ENCODE measurements at places on chromosomes 11 and 22.

DNA sequence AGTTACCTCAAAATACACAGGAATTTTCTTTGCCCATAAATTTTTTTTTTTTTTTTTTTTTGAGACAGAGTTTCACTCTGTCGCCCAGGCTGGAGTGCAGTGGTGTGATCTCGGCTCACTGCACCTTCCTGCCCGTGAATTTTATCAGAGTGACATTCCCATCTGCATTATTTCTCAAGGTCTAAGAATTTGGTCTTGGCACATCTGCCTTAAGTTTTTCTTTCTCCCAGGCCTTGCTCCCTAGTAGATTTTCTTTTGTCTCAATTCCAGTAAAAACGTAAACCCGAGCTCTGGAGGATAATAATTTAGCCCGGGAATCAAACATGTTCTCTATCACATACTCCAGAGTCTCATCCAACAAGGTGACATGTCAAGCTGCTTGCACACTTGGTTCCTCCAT, 12.4 kb downstream of the TRIM6 start:
- DNase-seq = no peak

GRCh38 chr11:121048464-121049233, 24.7 kb downstream of the TBCEL start:
- DNase-seq = no peak

- no peak for DNase-seq
Observed at GRCh38 chr11:2196970-2197770, 25.6 kb upstream of the TH start.

GRCh38 chr22:27987557-27987956, 68.5 kb upstream of the PITPNB start:
- DNase-seq = no peak

DNA sequence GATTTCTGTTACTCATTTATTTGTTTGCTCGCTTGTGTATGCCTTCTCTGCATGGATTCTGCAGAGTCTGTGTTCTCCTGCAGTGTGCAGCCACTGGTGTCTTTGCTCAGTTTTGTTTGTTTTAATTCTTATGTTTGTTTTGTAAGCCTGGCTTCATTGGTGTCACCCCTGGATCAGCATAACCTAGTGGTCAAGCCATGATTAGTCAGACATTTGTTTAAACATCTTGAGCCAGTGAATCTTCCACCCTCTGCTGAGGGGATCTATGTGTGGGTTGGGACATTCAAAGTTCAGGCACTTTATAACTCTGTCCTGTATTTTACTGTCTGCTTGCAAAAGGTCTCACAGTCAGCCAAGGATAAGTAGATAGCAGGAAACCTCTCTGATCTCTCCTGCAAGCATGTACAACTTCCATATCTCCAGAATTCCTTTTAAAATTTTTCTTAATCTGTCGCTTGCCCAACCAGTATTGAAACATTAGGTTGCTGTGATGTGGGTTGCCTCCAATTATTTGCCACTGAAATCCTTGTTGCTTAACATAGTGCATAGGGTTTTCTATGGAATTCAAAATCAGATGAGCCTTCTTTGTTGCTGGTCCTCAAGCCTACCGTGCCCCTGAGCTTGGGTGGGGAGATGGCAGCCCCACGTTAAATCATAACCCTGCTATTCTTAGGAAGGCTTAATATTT, 86.8 kb downstream of the KCNQ1OT1 start:
- DNase-seq = no peak

DNA sequence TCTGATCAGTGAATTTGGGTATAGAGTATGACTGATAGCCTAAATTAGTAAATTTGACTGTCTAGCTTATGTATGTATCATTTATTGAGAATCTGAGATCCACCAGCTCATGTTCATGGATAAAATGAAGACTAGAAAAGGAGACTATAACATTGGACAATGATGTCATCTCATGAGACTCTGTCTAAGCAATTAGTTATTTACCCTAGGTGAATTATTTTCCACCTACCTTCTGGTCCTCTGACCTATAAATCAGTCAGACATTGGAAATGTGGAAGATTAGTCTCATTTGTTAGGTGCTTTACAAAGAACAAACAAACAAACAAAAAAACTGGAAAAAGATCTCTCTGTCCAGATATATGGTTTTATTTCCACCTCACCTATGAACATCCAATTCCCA, 38.7 kb upstream of the CALCA start:
- no peak for DNase-seq

- DNase-seq = no peak
Observed at GRCh38 chr22:28904211-28904896, 21.0 kb downstream of the ZNRF3 start.

GRCh38 chr22:24518771-24519485, 23.8 kb downstream of the UPB1 start:
- DNase-seq = no peak

- DNase-seq = no peak
Observed at GRCh38 chr11:23729088-23729487, 767.8 kb upstream of the LUZP2 start.

All from SIG-M5 (cell line).